T-helper 17 cell (primary cell): ENCODE measurements at places on chromosomes 16 and 17. TPM values are rescaled to one million over a fixed set of nuclear protein-coding genes. Genes with fewer than 3 reads are reported as not detected.

The AFMID gene
- total RNA-seq, result 2.9 TPM

The NHLRC4 gene
- 1.4 TPM for total RNA-seq

The HBM gene
- not detected for total RNA-seq

The HOXB4 gene
- total RNA-seq, result 0.91 TPM

The UNC45B gene
- total RNA-seq, result 0.23 TPM

The TBC1D3B gene
- 3.5 TPM for total RNA-seq

The PABPN1L gene
- not detected for total RNA-seq

The ENDOV gene
- 24.5 TPM for total RNA-seq

The C1QL1 gene
- total RNA-seq, result not detected

The LYRM9 gene
- total RNA-seq, result 11.6 TPM

The ZKSCAN2 gene
- 3.8 TPM for total RNA-seq

The TMEM11 gene
- 17.2 TPM for total RNA-seq

The MYLK3 gene
- not detected for total RNA-seq

The RPH3AL gene
- 3.5 TPM for total RNA-seq

The RRAD gene
- 0.52 TPM for total RNA-seq

The JPT1 gene
- total RNA-seq, result 40.0 TPM

The HIC1 gene
- 4.6 TPM for total RNA-seq

The FOXF1 gene
- not detected for total RNA-seq

The IRX5 gene
- total RNA-seq, result not detected

The HS3ST2 gene
- total RNA-seq, result not detected

The FBXW10 gene
- total RNA-seq, result not detected

The TBC1D3H gene
- not detected for total RNA-seq

The CES1 gene
- total RNA-seq, result 0.42 TPM

The FN3KRP gene
- total RNA-seq, result 31.3 TPM

The ATP6V0A1 gene
- total RNA-seq, result 15.4 TPM

The HYDIN gene
- total RNA-seq, result not detected

The C16orf89 gene
- total RNA-seq, result not detected

The ITGB4 gene
- not detected for total RNA-seq

The TP53TG3C gene
- total RNA-seq, result not detected

The GH1 gene
- not detected for total RNA-seq

The CDH15 gene
- 0.12 TPM for total RNA-seq

The GPR179 gene
- not detected for total RNA-seq

The PRSS33 gene
- total RNA-seq, result not detected

The SUPT6H gene
- 139 TPM for total RNA-seq

The ESRP2 gene
- total RNA-seq, result 0.16 TPM

The ZNF771 gene
- 1.4 TPM for total RNA-seq

The PRAC2 gene
- not detected for total RNA-seq

The TLCD2 gene
- total RNA-seq, result 0.26 TPM

The C16orf92 gene
- not detected for total RNA-seq

The TBC1D26 gene
- total RNA-seq, result not detected
